ENCODE measurements at places on chromosomes 3 and 15.

GRCh38 chr15:101536875-101537405, 47.4 kb upstream of the PCSK6 start:
- DNase-seq = no peak

- DNase-seq = no peak
Observed at GRCh38 chr3:141452045-141452444, 34.8 kb upstream of the RASA2 start.

GRCh38 chr3:27578032-27578431, 93.8 kb upstream of the SLC4A7 start:
- no peak for DNase-seq

DNA sequence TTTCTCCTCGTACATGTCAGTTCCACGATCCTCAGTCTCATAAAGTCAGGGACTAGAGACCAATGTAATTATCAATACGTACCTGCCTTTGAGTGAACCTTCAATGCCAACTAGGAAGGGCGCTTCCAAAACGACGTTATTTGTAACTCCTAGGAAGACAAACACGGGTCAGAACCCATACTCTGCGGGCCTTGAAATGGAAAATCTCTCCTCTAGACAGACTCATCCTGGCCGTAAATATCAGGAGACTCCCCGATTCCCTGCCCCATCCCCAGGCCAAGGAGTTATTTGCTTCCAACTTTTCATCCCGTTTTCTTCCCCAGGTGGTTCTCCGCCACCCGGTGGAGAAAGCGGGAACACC, 578 bp downstream of the OIP5 start:
- no peak for DNase-seq

- no peak for DNase-seq
Observed at GRCh38 chr3:196988241-196989029, 19.8 kb upstream of the PIGZ start.

Data from LNCaP clone FGC (cell line).